GM12891 (cell line): ENCODE measurements at places on chromosomes 5 and 9.
A peak's percentile ranks its signal among the peaks of the same experiment; 100 is the strongest.

- DNase-seq = peak; percentile 68
Measured at GRCh38 chr9:72363908-72364678, 915 bp downstream of the ZFAND5 start.

- no peak for DNase-seq
Measured at GRCh38 chr9:90860826-90861225, 59.2 kb downstream of the SYK start.

- no peak for DNase-seq
Measured at GRCh38 chr5:3214838-3215374, 380.7 kb upstream of the IRX1 start.

DNA sequence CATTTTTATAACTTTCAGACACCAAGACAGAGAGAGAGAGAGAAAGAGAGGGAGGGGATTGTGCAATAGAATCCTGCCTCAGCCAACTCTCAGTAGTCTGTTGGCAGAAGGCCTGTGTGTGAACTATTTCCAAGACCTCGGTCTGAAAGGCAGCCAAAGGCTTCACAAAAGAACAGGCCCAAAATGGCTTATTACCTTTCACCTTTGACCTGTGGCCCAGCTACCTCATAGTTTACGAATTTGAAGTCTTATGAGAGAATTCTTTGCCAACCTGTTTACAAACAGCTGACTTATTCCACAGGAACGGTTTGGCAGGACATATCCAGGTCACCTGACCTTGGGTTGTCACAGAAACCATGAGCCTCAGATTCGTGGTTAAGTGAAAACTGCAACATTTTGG lies 48.6 kb downstream of the NR2F1-AS1 start:
- no peak for DNase-seq

DNA sequence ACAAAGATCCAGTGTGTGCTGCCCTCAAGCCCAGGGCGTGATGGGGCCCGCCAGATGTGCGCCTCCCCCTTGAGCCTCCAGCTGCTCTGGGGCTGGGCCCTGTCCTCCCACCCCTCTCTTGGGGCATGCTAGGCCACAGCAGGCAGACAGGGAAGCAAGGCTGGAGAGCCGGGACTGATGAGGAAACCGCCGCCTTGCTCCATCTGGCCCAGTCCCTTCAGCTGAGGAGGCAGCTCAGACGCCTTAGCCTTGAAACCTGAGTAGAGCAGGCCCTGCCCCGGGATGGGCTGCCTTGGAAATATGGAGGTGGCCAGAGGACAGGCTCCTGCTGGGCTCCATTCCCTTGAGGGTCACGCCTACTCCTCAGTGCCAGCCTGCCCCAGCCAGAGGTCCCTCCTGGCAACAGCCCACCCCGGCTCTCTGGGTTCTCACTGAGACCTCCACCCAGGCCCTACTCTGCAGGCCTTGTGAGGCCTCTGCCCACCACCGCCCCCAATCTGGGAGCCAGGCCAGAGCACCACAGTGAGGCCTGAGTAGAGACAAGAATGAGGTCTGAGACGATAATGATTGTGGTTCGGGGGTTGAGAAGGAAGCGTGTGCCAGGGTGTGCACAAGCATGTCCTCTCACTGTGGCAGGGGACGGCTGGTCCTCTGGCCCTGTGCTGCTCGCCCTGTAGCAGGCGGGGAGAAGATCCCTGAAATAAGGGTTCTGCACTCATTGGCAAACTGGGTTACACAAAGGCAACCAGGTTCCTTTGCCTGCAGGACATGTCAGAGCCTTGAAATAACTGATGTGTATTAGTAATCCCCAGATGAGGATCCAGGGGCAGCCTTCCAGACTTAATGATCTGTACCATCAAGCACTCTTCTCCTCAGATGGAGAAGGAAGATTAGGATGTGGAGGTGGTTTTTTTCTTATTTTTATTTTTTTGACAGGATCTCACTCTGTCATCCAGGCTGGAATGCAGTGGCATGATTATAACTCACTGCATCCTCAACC lies 30.9 kb downstream of the CXXC5 start:
- no peak for DNase-seq

- DNase-seq = no peak
Measured at GRCh38 chr9:105886136-105886535, 191.8 kb downstream of the TMEM38B start.

GRCh38 chr9:116275418-116276195 lies 122.0 kb downstream of the PAPPA start:
- no peak for DNase-seq

- no peak for DNase-seq
Measured at GRCh38 chr9:123093141-123093540, 59.7 kb downstream of the GPR21 start.

DNA sequence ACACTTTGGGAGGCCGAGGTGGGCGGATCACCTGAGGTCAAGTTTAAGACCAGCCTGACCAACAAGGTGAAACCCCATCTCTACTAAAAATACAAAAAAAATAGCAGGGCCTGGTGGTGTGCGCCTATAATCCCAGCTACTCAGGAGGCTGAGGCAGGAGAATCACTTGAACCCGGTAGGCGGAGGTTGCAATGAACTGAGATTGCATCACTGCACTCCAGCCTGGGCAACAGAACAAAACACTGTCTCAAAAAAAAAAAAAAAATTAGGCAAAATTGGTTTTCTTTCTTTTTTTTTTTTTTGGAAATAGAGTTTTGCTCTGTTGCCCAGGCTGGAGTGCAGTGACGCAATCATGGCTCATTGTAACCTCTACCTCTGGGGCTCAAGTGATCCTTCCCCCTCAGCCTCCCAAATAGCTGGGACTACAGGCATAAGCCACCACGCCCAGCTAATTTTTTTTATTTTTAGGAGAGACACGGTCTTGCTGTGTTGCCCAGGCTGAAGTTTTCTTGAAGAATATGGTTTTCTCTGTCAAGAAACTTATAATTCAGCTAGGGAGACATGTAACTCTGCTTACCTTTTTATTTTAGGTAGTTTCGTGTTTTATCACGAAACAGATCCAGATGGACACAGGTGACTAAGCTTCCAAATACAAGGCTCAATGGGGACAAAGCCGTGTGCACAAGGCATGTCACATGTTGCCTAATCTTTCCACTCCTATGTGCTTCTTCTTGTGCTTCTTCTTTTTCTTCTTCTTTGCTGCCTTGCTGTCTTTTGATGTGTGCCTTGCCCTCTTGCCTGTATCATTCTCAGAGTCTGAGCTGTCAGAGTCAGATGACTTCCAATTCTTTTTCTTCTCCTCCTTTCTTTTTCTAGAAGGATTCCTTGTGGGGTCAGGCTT lies 14.3 kb downstream of the TTC1 start:
- no peak for DNase-seq

DNA sequence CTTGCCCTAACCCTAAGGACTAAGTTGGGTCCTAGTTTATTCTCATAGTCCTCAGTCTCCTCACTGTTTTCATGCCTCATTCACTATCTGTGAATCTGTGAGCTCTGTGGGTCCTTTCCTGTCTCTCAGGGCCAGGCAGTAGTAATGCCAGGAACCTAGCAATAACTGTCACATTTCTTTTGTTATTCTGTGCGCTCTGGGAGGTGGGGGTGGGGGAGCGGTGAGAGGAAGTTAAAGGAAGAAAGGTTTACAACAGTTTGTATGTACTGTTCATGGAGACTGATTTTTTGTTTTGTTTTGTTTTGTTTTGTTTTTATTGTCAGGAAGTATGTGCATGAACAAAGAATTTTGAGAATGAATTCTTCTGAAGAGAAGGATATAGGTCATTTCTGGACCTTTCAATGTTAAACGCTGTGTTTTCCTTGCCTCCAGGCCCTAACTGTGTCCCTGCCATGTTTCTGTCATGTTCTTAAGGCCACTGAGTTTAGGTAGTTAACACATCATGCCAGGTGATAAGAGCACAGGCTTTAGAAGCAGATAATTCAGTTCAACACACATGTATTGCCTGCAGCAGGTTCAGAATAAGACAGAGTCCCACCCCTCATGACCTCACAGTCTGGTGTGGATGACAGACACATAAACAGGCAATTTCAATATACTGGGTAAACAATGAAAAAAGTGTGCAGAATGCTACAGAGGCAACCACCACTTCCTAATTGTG lies 13.3 kb upstream of the FEM1C start:
- DNase-seq = no peak

GRCh38 chr9:120921661-120922181 lies 4.9 kb downstream of the TRAF1 start:
- DNase-seq = no peak

DNA sequence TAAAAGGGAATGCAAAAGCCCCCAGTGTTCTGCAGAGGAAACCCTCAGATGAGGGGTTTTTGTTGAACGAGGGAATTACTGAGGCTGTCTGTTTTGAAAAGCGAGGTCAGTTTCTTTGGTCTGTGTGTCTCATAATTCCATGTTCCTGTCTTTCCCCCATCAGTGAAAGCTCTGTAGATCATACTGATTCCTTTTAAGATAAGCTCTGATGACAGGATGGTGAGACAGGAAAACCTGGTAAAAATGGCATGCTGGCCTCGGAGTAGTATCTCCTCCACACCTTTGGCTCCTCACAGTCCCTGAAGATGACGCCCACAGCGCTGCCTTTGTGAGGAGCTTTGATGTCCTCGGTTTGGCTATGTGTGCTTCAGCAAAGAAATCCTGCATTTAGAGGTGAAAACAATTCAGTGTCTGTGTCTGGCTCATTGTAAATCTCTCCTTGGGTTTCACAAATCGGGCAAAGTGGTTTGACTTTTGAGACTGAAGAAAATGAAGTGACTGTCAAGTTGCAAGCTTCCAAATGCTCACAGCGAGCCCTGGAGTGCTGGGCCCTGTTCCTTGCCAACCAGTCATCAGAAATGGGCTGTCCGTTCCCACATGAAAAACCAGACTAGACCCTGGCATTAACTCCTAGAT lies 124.9 kb upstream of the ICE1 start:
- no peak for DNase-seq

DNA sequence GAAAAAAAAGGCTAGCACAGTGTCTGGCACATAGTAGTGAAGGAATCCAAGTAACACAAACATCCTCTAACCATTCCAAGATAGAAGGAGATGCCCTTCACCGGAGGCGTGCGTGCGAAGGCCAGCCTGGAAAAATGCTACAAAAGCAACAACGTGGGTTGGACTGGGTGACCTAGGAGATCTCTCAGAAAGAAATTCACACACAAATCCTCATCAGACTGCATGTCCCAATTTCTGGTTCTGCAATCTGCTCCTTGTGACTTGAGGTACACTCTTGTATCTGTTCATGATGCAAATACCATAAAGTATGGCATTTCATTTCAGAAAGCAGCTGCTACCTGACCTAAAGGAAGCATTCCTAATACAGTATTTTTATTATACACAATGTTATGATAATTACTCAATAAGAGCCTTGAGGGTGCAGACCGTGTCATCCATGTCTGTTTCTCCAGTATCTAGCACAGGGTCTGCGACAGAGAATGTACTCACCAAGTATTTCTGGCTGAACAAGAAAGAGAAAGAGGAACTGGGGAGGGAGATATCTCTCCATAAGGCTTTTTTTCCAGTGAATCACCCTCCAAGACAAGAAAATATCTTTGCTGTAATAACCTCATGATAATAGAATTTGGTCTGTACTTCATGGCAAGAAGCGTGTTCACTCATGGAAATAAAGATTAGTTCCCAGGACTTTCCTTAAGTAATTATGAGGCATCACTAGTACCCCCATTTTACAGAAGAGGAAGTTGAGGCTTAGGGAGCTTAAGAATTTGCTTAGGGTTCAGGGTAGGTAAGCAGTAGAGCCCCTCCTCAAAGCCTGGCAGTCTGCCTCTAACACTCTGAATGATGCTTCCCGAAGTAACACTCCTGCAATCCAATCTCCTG lies 138.3 kb downstream of the CDK5RAP2 start:
- DNase-seq = no peak

DNA sequence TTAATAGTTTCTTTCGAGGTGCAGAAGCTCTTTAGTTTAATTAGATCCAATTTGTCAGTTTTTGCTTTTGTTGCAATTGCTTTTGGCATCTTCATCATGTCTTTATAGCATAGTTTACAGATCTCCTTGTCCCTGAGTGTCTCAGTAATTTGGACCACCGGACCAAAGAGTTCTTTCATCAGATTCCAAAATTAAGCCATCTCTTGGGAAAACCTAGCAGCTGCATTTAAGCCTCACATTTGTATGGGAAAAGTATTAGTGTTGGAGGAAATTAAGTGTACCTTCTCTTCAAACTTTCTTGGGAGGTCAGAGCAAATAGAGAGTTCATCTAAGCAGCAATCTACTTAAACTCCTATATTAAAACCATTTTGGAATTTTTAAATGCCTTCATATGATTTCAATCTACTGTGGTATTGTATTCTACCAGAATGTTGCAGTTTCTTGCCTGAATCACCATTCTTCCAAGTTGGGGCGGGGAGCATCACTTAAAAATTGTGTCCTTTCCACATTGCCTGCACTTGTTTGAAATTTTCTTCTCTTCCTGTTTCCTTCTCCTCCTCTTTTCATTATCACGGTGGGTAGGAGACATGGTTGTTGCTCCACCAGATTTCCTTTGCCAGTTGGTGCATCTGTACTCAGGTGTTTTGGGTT lies 97.3 kb upstream of the DAB2 start:
- no peak for DNase-seq

- DNase-seq = no peak
Measured at GRCh38 chr9:136107155-136107952, 11.3 kb downstream of the TMEM250 start.

- no peak for DNase-seq
Measured at GRCh38 chr9:14111696-14112095, 202.2 kb downstream of the NFIB start.

GRCh38 chr9:101727612-101728524 lies 10.6 kb downstream of the GRIN3A start:
- peak; percentile 18 for DNase-seq

DNA sequence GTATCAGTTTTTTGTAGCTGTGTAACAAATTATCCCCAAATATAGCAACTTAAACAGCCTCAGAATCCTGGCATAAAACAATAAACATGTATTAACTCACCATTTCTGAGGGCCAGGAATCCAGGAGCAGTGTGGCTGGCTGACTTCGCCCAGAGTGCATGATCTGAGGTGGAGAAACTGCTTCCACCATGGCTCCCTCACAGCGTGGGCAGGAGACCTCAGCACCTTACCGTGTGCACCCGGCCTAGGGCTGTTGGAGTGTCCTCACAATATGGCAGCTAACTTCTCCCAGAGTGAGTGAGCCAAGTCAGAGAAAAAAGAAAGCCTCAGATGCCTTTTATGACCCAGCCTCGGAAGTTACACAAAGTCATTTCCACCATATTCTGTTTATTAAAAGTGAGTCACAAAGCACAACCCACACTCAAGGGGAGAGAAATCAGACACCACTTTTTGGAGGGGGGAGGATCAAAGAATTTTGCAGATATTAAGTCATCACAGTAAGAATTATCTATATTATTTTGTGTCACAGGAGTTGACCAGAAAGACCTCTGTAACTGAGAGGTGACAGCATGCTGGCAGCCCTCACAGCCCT lies 59.6 kb downstream of the TSTD2 start:
- DNase-seq = no peak
